Amniotic stem cell (primary cell): ENCODE measurements at places on chromosomes 4 and X.

- no peak for DNase-seq
Observed at GRCh38 chr4:118850488-118851173, 14.7 kb upstream of the SEC24D start.

GRCh38 chrX:154372612-154373022 is 1.8 kb downstream of the FLNA start:
- no peak for DNase-seq

DNA sequence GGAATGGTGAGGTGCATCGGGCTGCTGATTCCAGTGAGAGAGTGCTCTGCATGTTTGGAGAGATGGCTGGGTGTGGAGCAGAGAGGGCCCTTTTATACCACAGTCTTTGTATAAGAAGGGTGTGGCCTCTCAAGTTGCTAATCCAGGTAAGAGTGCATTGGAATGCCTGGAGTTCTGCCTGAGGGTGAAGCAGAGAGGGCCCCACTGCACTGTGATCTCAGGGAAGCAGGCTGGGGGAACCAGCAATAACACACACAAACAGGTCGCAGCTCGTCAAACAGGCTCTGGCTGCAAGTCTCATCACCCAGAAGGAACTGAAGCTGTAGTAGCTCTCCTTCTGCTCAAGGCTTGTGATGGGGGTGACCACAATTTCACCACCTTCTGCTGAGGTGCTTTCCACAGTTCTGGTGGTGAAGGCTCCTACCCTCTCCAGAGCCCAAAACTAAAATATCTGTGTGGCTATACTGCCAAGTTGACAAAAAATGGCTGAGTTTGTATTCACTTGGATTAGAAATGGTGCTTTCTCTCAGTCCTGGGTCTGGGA is 687.4 kb upstream of the HS3ST1 start:
- DNase-seq, result no peak

DNA sequence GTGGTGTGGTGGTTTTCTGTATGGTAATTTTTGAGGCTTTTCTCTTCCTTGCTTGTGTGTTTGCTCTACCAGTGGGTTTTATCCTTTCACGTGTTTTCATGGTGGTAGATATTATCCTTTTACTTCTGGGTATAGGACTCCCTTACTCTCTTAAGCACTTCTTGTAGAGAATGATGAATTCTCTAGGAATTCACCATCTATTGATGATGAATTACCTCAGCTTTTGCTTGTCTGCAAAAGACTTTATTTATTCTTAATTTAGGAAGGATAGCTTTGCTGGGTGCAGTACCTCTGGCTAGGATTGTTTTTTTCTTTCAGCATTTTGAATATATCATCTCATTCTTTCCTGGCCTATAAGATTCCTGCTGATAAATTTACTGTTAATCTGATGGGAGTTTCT is 415.3 kb downstream of the PDGFC start:
- DNase-seq, result no peak

GRCh38 chr4:54140287-54140686 is 40.3 kb downstream of the GSX2 start:
- no peak for DNase-seq

GRCh38 chrX:108138814-108139702 is 47.5 kb downstream of the ATG4A start:
- no peak for DNase-seq

- DNase-seq, result no peak
Observed at GRCh38 chr4:20621476-20621875, 78.8 kb upstream of the PACRGL start.

DNA sequence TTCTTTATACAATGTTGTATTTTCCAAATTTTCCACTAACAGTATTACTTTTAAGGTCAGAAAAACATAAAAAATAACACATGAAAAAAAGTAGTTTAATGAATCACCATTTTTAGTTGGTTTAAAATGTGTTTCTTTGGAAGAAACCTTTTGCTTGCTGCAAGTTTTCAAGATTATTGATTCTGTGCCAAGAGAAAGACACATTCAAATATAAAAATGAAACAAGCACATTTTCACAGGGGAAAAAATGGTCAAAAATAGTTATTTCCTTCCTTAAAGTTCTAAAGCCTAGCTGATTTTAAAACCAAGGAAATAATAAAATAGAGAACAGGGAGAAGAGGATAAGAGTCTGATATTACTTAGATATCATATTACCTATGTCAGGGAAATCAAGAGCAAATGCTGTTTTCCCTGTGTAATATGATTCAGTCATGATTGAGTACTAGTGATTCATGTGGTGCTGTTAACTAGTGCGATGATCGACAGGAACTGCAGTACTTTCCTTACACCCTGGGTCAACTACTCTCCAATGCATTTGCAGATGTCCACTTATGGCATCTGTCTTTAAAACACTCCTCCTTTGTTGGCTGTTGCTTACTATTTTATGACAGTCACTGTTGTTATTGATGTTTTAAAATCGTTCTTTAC is 103.8 kb downstream of the CAMK2D start:
- no peak for DNase-seq

DNA sequence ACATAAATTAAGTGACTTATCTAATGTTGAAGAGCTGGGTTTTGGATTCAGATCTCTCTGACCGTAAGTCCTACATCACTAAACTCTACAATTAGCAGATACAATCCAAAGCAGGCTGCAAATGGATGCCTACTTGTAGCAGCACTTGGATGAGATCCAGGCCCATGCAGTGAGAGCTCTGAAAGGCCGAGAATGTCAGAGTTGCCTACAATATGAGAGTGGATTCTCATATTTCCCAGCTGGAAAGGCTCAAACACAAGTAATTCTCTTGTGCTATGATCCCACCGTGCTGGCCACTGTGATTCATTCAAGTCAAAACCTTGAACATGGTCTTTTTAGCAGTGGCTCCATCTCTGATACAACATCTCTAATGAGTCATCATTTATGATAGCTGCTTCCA is 125.4 kb upstream of the CHRDL1 start:
- DNase-seq, result no peak

DNA sequence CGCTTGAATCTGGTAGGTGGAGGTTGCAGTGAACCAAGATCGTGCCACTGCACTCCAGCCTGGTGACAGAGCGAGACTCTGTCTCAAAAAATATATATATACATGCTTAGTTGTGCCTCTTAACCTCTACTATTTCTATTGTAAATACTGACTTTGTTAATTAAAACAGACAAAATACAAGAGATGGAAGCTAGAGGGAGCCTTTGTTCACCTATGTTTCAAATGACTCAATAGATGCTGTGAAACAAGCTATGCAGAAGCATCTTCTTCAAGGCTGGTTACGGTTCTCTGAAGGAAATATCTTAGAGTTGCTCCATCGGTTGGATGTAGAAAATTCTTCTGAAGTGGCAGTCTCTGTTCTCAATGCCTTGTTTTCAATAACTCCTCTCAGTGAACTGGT is 6.2 kb downstream of the NCAPG start:
- DNase-seq, result peak; percentile 22

DNA sequence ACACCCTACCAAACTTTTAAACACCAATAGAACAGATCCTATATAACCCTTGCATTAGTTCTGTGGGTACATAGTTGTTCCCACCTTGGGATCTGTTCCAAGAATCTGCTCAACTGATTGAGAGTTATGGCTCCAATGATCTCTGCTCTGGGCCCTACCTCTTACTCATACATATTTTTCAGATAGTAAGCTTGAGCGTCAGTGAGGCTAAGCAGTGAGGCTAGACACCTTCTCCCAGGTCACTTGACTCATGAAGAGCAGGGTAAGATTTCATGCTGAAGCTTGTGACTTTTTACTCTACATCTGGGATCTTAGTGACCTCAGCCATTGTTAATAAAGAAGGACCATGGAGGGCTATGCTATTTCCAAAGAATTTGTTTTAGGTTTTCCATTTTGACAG is 23.1 kb upstream of the TNIP3 start:
- no peak for DNase-seq

- DNase-seq, result no peak
Observed at GRCh38 chr4:19623866-19624265, 627.8 kb upstream of the SLIT2 start.

DNA sequence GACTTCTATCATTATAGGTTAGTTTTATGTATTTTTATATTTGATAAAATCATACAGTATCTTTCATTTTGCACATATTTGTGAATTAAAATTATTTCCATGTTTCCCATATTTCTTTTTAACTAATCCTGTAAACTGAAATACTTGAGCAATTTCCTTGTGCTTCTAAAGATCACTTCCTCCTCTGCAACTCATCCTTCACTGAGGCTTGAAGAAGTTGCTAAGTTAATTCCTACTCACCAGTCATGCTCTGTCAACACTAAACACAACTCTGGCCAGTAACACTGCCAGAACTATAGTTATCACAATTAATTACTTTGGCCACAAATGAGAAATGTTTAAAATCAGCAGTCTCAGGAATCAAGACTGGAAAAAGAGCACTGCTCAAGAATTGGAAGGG is 6.7 kb downstream of the SPATA4 start:
- DNase-seq, result no peak

- no peak for DNase-seq
Observed at GRCh38 chr4:8897251-8898167, 25.9 kb upstream of the HMX1 start.

GRCh38 chr4:25925486-25926201 is 11.6 kb downstream of the SMIM20 start:
- no peak for DNase-seq

- no peak for DNase-seq
Observed at GRCh38 chr4:76459291-76459723, 24.3 kb downstream of the SHROOM3 start.

- DNase-seq, result no peak
Observed at GRCh38 chrX:41728125-41728524, 4.1 kb downstream of the GPR82 start.

GRCh38 chr4:98958065-98958464 is 29.1 kb upstream of the EIF4E start:
- no peak for DNase-seq

DNA sequence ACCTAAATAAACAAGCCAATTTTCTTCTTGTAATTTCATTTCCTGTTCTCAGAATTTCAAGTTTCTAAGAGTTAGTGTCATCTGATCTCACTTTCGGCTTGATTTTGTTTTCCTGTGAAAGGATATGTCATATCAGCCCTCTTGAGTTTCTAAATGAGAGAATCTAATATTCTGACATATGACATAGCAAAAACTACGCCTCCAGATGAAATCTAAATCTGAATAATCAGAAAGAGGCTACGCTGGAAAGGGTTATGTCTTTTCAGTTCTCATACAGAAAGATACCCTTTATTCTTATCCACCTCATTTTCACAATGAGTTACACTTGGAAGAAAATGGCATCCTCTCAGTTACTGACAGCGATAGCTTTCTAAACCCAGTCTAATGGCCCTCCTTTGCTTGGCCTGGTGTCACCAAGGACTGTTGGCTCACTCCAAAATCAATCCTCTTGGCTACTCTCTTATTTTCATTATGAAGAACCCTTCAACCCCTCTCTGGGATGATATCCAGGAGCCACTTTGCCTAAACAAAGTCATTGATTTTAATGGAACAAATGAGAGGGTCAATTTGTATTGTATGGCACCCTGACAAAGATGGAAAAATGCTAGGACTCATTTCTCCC is 65.6 kb downstream of the ASB9 start:
- no peak for DNase-seq

DNA sequence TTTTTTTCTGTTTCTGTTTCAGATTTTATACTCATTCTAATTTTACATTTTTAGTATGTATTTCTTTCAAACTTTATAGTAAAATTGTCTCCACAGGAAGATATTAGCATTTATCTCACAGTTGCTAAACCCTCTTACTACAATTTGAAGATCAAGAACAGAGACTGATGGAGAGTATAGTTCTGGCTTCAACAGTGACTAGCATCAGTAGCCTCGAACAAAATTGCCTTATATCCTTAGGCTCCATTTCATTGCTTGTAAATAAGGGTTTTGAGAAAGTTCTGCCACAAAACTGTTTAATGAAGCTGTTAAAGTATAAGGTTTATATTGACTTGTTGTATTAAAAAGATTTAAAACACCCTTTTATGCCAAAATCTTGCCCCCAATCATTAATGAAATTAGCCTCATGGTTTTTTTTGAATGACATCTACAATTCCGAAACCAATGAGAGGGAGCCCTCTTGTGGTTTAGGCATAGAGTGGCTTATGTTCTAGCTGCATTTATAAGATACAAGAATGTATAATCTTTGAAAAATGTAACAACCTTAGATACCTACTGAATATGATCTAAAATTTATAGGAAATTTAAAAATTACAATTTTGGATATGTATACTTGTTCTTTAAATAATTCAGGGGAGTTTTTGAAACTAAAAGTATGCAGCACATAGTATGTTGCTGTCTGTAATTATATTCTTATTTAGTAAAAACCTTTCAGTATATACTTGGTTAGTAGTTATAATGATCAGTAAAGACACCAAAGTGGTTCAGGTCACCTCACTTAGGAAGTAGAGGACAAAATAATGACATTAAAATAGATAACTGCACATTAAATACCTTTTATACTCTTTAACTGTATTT is 109.8 kb upstream of the HPGD start:
- DNase-seq, result peak; percentile 0

DNA sequence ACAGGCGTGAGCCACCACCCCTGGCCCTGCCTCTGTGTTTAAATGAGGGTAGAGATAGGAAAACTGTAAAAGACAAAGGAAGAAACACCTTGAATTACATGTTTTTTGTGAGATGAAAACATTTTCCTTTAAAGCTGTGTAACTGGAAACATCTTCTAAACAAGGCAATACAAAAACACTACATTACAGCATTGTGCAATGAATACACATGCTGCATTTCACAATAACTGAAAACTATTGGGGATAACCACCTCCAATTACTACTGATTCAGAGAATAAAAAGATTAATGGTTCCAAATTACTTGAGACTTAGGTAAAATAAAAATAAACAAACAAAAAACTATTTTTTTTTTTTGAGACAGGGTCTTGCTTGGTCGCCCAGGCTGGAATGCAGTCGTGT is 7.6 kb upstream of the OGT start:
- DNase-seq, result no peak

DNA sequence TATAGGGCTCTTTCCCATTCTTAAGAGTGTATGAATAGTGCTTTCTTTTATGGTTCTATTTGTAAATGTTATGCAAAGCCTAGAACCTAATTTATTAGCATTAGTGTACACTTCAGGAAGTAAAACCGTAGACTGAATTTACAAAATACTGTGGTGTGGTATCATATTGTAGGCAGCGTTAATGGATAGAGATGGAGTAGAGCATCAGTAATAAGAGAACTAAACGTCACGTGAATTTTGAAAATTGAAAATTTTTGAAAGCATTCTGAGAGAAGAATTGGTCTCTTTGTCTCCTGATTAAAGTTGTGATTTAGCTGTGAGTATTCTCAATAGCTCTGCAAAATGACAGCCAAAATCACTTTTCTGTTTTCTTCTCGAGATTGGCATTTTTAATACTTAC is 2.9 kb downstream of the STIM2 start:
- DNase-seq, result no peak

GRCh38 chrX:74449322-74449936 is 28.1 kb downstream of the SLC16A2 start:
- no peak for DNase-seq

GRCh38 chr4:61517144-61517543 is 317.0 kb downstream of the ADGRL3 start:
- no peak for DNase-seq

- no peak for DNase-seq
Observed at GRCh38 chr4:6123541-6123940, 76.8 kb downstream of the JAKMIP1 start.

GRCh38 chrX:144730471-144730870 is 516.8 kb upstream of the SPANXN1 start:
- no peak for DNase-seq
